ENCODE measurements at places on chromosomes 7 and 10. TPM values are rescaled to one million over a fixed set of nuclear protein-coding genes. Genes with fewer than 3 reads are reported as not detected.

- H3K4me3 ChIP-seq: no peak overlapping the region
- DNase-seq: peak; percentile 79
- peaks cover 34% of the 10 kb centered on the region for H3K27me3 ChIP-seq
- H3K4me1 ChIP-seq: peaks cover 30% of the 10 kb centered on the region
These were observed 14.7 kb downstream of the LZTS2 start for GRCh38 chr10:101014230-101014884.

- no peak overlapping the region for H3K4me3 ChIP-seq
- H3K4me1 ChIP-seq: peaks cover 12% of the 10 kb centered on the region
- no peak for DNase-seq
- H3K27me3 ChIP-seq: no peaks in the 10 kb centered on the region
- no peaks in the 10 kb centered on the region for H3K36me3 ChIP-seq
- no peak overlapping the region for H3K27ac ChIP-seq
These were observed 41.9 kb downstream of the PTPRE start for GRCh38 chr10:127948791-127949190.

DNA sequence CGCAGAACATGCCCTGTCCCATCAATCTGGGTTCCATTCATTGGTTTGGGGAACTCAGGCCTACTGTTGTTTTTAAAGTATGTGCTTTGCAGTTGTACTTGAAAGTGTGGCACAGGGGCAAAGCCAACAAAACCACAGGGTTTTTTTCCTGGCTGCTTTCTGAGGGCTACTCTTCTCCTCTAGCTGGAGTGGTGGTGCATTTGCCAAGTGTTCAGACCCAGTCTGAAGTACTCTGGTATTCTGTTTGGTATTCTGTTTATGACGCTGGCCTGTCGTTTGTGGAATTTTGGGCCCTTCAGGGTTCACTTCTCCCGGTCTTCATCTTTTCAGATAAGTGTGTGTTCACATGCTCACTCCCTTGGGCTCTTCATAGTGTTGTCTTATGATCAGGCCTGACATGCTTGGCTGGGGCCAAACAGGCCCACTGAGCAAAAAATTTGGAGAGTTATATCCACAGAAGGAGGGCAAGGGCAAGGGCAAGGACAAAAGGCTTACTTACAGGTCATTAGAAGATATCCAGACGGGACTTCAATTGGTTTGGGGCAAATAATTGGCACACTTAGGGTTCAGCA, 26.3 kb downstream of the SLC26A4 start:
- no peaks in the 10 kb centered on the region for H3K4me1 ChIP-seq
- H3K36me3 ChIP-seq: no peaks in the 10 kb centered on the region
- no peaks in the 10 kb centered on the region for H3K27me3 ChIP-seq
- no peak overlapping the region for H3K4me3 ChIP-seq

GRCh38 chr10:100008142-100008522, 1.6 kb downstream of the DNMBP start:
- no peak overlapping the region for H3K27ac ChIP-seq
- H3K36me3 ChIP-seq: no peaks in the 10 kb centered on the region
- peaks cover 32% of the 10 kb centered on the region for H3K4me1 ChIP-seq
- DNase-seq: no peak

- no peak for DNase-seq
- peak overlapping the region; percentile 55 for H3K4me3 ChIP-seq
- no peaks in the 10 kb centered on the region for H3K36me3 ChIP-seq
- peaks cover 91% of the 10 kb centered on the region for H3K27me3 ChIP-seq
- peaks cover 38% of the 10 kb centered on the region for H3K4me1 ChIP-seq
These were observed 1.2 kb downstream of the HOXA10 start for GRCh38 chr7:27172823-27173510.

Gene LIPF
- not detected for total RNA-seq

Gene CALML5
- not detected for total RNA-seq

Gene TMEM120A
- total RNA-seq: 52.6 TPM

Gene UNCX
- not detected for total RNA-seq

Gene CYP17A1
- not detected for total RNA-seq

Measured in B cell (primary cell).